ENCODE measurements at places on chromosomes 12 and 14.

DNA sequence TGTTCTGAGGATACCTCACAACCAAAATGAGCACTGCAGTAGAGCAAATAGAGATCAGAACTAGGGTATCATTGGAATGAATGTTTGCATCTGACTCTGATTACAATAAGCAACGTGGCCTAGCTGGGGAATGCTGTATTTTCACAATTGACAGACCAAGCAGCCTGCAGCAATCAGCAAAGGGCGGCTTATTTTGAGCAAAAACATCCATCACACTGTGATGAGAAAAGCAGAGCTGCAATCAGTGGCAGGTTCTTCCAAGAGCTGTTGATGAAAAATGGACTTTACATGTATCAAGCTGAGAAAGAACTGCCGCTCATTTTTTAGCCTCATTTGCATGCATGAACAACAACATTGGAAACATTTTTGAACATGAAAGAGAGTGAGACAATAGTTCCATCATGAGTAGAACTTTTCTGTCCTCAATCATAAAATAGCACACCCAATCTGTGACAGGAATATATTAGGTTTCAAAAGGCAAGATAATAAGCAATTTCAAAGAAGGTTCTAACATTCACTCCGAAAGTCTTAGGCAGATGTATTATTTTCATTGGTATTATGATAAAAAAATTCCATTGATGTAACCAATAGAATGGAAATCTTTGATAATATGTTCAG is 249.7 kb upstream of the FBXO33 start:
- no peak for DNase-seq

- DNase-seq = no peak
Measured at GRCh38 chr14:71665781-71666180, 266.4 kb upstream of the RGS6 start.

- DNase-seq = no peak
Measured at GRCh38 chr14:52039124-52039815, 29.6 kb downstream of the NID2 start.

- no peak for DNase-seq
Measured at GRCh38 chr14:35958499-35958898, 132.4 kb downstream of the BRMS1L start.

- no peak for DNase-seq
Measured at GRCh38 chr12:119302451-119303080, 32.0 kb upstream of the CCDC60 start.

GRCh38 chr12:104863296-104863948 is 94.7 kb downstream of the SLC41A2 start:
- DNase-seq = no peak

- DNase-seq = no peak
Measured at GRCh38 chr12:12226187-12226586, 40.7 kb downstream of the LRP6 start.

- DNase-seq = no peak
Measured at GRCh38 chr12:59282999-59283398, 312.8 kb upstream of the SLC16A7 start.

GRCh38 chr14:93525696-93526451 is 95.1 kb downstream of the UNC79 start:
- no peak for DNase-seq

DNA sequence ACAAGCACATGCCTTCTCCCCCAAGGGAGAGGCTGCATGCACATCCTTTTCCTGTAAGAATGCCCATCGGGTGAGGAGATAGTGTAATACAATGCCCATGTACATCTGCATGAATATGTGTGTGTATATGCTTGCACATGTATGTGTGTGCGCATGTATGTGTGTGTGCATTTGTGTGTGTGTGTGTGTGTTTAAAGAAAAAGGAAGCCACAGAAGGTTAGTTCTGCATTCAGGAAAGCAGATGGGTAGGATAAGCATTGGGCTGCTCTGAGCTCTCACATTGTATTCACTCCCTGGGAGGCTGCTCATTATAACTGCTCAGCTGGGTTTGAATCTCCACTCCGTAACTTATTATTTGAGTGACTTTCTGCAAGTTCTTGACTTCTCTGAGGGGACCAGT is 74.3 kb downstream of the GALNT8 start:
- DNase-seq = no peak

GRCh38 chr14:66225337-66225736 is 260.8 kb upstream of the CCDC196 start:
- no peak for DNase-seq

DNA sequence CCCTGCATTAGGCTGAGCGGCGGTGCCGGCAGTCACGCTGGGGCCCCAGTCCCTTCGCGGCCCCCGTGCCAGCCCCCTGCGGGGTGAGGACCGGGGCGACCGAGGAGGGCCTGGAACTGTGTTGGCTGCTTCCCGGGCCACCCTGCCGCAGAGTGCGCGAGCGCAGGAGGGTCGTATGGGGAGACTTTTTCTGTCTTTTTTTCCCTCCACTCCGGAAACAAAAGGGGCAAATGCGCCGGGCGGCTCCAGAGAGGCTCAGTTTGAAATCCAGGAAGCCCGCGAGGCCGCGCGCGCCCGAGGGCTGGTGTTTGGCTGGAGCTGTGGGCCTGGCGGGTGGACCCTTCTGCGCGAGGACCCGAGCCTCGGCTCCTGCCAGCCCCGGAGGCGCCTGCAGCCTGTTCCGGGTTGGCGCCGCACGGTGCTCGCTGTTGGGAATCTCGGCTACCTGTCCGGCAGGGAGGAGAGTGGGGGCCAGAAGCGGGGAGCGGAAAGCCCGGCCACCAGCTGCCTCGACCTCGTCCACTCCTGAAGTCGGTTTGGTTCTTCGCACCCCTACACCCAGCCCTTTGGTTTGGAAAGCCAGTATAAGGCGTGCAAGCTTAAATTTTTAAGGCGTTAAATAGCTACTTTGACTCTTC is 638 bp downstream of the PLEKHG3 start:
- DNase-seq = no peak

GRCh38 chr14:30550335-30550734 is 8.6 kb upstream of the G2E3 start:
- DNase-seq = no peak

GRCh38 chr12:99997806-99998205 is 13.1 kb upstream of the ANKS1B start:
- no peak for DNase-seq

- no peak for DNase-seq
Measured at GRCh38 chr14:23454445-23454856, 15.1 kb upstream of the NGDN start.

- DNase-seq = no peak
Measured at GRCh38 chr14:94631536-94632304, 19.5 kb downstream of the SERPINA3 start.

DNA sequence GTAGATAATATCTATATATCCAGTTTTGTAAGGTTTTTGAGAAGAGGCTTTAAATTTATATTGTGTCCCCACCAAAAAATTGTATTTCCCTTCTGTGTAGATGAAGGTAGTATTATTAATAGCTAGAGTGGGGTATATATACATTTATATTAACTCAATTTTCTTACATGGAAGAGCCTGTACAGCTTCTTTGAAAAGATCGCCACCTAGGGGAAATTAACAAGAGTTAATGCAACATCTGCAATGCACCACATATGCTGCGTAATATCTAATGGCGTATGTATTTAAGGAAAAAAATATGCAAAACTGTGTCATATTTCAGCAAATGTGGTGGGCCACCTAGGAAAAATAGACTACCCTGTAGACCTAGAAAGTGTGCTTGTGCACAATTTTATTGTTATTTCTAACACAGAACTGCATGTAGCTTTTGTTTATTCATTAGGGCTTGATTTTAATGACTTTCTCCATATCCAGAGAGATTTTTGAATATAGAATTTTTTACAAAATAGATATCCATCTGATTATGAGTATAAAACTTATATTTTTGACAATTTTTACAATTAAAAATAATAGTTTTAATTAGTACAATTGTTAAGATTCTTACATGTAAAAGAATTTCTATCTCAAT is 14.0 kb downstream of the CCER1 start:
- no peak for DNase-seq

DNA sequence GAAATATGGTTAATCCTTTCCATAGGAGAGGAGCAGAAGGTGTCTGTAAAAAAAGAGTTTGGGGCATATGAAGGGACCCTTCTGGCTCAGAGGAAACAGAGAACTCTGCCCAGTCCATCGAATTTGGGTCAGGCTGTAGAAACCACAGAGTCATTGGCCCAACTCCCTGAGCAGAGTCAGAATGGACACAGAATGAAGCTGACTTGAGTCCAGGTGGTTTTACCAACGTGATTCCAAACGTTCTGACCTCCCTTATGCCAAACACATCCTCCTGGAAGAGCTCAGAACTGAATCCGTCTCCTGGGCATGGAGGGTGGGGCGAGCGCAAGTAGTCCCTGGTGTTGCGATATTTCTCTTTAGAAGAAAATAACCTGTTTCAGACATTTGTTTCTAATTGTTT is 138.8 kb downstream of the DAD1 start:
- DNase-seq = no peak

DNA sequence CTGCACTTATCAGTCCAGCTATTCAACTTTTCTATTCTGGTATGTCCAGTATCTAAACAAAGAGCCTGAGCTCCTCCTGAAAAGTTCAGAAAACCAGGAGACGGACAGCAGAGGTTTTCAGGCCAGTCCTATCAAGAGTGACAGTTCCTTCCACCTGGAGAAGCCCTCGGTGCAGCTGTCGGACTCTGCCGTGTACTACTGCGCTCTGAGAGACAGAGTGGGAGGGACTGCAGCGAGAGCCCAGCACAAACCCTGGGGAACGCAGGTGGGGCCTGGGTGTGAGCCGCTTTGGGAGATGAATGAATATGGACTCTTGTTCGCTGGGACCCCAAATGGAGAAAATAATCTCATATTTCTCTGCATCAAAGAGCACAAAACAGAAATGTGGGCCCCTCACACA is 329.8 kb upstream of the OR4E1 start:
- no peak for DNase-seq

DNA sequence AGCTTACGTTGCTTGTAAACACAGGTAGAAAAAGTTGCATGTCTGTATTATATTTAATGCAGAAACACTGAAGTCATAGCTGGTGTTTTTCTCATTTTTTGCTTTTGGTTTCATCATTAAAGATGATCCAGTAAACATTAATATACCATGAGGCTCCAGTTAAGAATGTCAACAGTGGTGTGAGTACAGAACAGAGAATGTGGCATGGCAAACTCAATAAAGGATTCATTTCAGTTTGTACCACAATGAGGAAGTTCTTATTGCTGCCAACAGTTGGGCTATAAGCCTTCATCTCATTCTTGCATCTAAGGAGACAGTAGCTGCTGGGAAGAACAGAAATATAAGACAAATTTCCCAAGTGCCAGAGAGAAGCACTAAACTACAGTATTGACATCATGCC is 72.1 kb upstream of the ST8SIA1 start:
- DNase-seq = no peak
